Tongue (tissue), 3 donors: ENCODE measurements at places on chromosomes 5 and 9. TPM values are rescaled to one million over a fixed set of nuclear protein-coding genes. Genes with fewer than 3 reads are reported as not detected.

Gene SLC25A48
- total RNA-seq = 1.9 TPM

Gene SNCAIP
- total RNA-seq = 22.0 TPM

Gene AKNA
- total RNA-seq = 9.5 TPM

Gene PCDHGA6
- 4.8 TPM for total RNA-seq

Gene CCDC171
- total RNA-seq = 8.7 TPM

Gene FOXD4L5
- total RNA-seq = not detected

Gene GABRA1
- total RNA-seq = not detected

Gene TAF1L
- total RNA-seq = 0.21 TPM

Gene FREM1
- total RNA-seq = 18.2 TPM

Gene PCDHB10
- 6.1 TPM for total RNA-seq

Gene KCNV2
- total RNA-seq = not detected

Gene SEMA6A
- 47.2 TPM for total RNA-seq

Gene RNF183
- 0.21 TPM for total RNA-seq

Gene BSPRY
- total RNA-seq = 2.6 TPM

Gene ACTBL2
- not detected for total RNA-seq

Gene PCDHGB2
- 4.2 TPM for total RNA-seq

Gene C5orf22
- 36.4 TPM for total RNA-seq

Gene MAMDC2
- 21.5 TPM for total RNA-seq

Gene ADAMTSL2
- 4.3 TPM for total RNA-seq

Gene MOB3B
- 4.2 TPM for total RNA-seq

Gene PITX1
- 93.7 TPM for total RNA-seq

Gene TGFBI
- 376 TPM for total RNA-seq

Gene GPR21
- total RNA-seq = 2.6 TPM

Gene TMEM232
- total RNA-seq = 3.8 TPM

Gene GHR
- total RNA-seq = 13.4 TPM

Gene CCL27
- not detected for total RNA-seq

Gene PDLIM4
- total RNA-seq = 49.6 TPM

Gene CRHBP
- total RNA-seq = not detected

Gene C9orf153
- not detected for total RNA-seq

Gene LCN10
- total RNA-seq = not detected

Gene PRR7
- total RNA-seq = 0.72 TPM
